ENCODE measurements at places on chromosomes 1 and 21. TPM values are rescaled to one million over a fixed set of nuclear protein-coding genes. Genes with fewer than 3 reads are reported as not detected.

The TNFRSF14 gene
- total RNA-seq = 182 TPM

The ZNF281 gene
- total RNA-seq = 15.2 TPM

The SPATA1 gene
- 2.3 TPM for total RNA-seq

The NR1I3 gene
- not detected for total RNA-seq

The LENEP gene
- total RNA-seq = 1.0 TPM

The INSRR gene
- total RNA-seq = not detected

The USH2A gene
- not detected for total RNA-seq

The C21orf58 gene
- total RNA-seq = 67.5 TPM

The IGSF8 gene
- 36.4 TPM for total RNA-seq

The KCNQ4 gene
- 0.23 TPM for total RNA-seq

The MNDA gene
- not detected for total RNA-seq

The UBE2U gene
- not detected for total RNA-seq

The NCSTN gene
- 72.3 TPM for total RNA-seq

The LIN9 gene
- 15.4 TPM for total RNA-seq

The LAD1 gene
- not detected for total RNA-seq

The LGALS8 gene
- total RNA-seq = 107 TPM

The OR2L8 gene
- not detected for total RNA-seq

The NUCKS1 gene
- 218 TPM for total RNA-seq
